ENCODE measurements at places on chromosomes 12 and 14.
A peak's percentile ranks its signal among the peaks of the same experiment; 100 is the strongest.

GRCh38 chr14:99006276-99006675 lies 265.7 kb downstream of the BCL11B start:
- no peak for DNase-seq

DNA sequence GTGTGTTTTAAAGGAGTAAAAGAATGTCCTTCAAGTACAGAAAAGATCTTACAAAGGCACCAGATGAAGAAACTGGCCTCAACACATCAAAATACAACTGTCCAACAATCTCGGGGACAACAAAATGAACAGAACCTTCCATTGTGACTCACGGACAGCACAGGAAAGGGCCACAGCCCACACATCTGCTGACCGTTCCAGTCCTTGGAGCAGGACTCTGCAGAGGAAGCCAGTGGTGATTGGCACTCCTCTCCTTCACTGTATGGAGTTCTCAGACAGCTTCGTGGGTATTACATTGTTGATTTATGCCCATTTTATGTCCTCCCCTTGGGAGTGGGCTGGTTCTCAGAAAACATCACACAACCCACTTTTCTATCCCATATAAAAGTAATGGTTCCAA lies 32.5 kb upstream of the TC2N start:
- no peak for DNase-seq

GRCh38 chr14:58026967-58027366 lies 125.0 kb downstream of the ARMH4 start:
- DNase-seq = no peak

- DNase-seq = no peak
Measured at GRCh38 chr14:91065266-91065665, 4.8 kb upstream of the RPS6KA5 start.

DNA sequence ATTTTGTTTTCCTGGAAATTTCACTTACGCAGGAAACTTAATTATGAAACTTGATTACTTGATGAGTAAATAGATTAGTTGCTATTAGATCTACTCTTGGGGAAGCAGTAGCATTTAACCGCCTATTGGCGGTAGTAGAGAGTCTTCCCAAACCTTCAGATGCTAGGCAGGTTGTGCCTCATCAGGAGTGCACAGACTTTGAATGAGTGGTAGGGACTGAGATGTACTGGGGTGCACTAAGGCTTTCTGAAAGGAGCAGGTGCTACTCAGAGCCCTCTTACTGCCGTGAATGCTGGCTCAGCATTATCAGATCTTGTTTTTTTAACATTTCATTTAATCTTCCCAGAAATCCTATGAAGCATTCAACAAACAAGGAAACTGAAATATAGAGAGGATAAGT lies 7.7 kb downstream of the GATC start:
- no peak for DNase-seq

DNA sequence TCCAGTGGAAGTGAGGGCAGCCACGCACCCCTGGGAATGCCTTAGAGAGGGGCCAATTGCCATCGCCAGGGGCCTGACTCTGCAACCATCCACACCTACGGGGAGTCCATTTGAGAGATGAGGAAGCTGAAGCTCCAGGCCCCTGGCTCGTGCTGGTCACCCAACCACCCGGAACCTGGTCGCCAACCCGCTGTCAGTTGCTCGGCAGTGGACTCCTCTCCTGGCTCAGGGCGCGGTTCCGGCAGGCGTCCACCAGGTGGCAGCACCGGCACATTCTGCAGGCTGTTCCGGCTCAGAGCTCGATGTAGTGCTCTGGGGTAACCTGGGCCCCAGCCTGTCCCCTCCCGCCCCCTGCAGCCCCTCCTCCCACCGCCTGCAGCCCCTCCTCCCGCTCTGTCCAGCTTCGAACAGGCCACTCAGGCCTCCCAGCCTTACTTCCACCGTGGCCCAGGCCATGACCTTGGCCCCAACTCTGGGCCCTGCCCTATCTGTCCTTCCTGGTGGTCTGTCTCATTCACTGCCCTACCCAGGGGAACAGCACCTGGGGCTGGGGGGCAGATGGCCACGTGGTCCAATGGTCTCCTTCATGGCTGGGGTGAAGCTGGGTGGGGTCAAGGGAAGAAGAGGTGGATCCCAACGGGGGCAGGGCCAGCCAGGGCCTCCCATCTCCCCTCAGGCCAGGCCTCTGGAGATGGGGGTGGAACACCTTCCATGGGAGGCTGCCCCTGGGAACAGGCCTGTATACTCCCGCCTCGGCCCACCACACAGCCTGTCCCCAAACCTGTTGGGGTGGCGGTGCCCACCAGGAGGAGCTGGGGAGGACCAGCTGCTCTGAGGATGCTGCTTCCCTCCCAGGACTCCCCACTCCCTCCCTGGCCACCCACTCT lies 15.7 kb downstream of the SIVA1 start:
- peak; percentile 89 for DNase-seq
